Stimulated activated CD4-positive, alpha-beta T cell treated with anti-CD3 and anti-CD28 coated beads, Interleukin-4, amount 100 ng/mL, for 1 hour (primary cell): ENCODE measurements at places on chromosomes 12 and 14.

- no peak for DNase-seq
Observed at GRCh38 chr12:41905073-41905758, 239.5 kb downstream of the GXYLT1 start.

- no peak for DNase-seq
Observed at GRCh38 chr12:113246478-113247122, 25.3 kb downstream of the TPCN1 start.

- DNase-seq: peak; percentile 3
Observed at GRCh38 chr14:60092526-60092920, 800 bp downstream of the PCNX4 start.

- no peak for DNase-seq
Observed at GRCh38 chr12:70925539-70925938, 5.0 kb upstream of the PTPRR start.

DNA sequence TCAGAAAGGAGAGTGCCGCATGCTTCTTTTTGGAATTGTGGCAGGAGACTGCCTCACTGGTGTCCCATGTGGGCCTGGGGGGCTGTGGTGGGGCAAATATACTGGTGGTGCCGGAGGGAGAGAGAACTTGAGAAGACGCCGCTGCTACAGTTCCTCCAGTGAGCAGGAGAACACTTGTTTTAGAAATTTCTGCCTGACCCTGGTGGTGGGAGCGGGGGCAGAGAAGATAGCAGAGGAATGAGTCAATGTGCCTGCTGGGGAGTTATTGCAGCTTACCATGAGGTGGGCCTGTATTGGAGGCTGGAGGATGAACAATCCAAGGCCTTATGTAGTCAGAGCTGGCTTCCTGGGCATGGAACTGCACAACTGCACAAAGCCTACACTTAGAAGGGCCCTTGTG, 211.8 kb downstream of the SNAPC1 start:
- DNase-seq: no peak

- DNase-seq: peak; percentile 59
Observed at GRCh38 chr14:95519699-95520098, 3.2 kb upstream of the SYNE3 start.

GRCh38 chr12:1531654-1532374, 62.6 kb downstream of the FBXL14 start:
- DNase-seq: no peak

DNA sequence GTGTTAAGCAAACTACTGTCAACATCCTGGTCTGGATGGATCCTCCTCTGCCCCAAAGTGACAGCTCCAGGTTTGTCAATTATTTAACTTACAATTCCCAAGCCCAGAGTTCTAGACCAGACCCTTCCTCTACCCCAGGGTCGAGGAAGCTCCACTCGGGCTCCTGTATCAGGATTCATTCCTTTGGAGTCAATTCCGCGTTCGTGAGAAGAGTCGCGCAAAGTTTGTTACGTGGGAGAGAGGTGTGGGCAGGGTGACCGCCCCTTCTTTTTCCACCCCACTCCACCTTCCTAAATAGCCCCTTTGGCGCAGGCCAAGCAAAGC, 479 bp downstream of the SEL1L start:
- no peak for DNase-seq

DNA sequence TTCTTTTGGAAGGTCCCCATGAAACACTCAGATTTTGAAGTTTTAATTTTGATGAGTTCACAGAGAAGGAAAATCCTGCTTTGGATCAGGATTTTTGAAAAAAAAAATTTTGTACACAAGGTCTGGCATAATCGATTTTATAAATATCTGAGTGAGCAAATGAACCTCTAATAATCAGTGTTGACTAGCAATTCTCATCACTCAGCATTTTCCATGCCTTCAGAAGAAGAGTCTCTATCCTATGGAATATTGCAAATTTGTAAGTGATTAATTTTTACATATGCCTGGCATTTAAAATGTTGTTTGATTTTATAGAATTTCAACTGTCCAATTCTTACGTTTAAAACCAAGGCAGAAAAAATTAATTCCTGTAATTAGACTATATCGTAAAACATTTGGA, 30.5 kb upstream of the REP15 start:
- no peak for DNase-seq

- no peak for DNase-seq
Observed at GRCh38 chr12:53485955-53486735, 13.1 kb downstream of the MAP3K12 start.

GRCh38 chr12:14614704-14615121, 47.0 kb upstream of the PLBD1 start:
- DNase-seq: no peak

DNA sequence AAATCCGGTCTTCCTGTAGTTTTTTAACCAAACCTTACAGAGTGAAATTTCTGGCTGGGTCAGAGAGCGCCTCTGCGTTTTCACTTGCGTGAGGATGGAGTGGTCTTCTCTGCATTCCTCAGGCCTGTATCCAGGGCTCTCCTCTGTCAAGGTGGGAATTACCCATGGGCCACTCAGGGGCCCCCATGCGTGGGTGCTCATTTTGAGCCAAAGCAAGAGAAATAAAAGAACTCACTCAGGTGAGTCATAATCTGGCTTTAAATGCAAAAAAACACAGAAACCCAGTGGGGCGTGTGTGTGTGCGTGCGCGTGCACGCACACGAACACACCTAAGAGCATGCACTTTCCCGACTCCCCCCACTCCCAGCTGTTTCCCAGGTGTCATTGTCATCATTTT, 104.0 kb upstream of the PWP1 start:
- no peak for DNase-seq

DNA sequence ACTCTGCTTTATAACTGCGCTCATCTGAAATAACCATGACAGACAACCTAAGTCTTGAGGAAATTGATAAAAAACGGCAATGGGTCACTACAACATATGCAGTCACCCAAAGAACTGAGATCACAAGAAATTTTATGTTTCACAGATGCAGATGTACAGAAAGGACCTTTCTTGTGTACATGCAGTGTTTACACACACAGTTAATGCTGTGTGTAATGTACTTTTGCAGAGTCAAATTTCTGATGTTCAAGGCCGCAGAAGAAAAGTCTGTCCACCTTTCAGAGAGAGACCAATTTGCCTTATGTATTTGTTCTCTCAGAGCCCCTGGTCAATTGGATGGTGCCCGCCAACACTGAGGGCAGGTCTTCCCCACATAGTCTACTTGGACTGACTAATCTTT, 23.0 kb upstream of the TBK1 start:
- no peak for DNase-seq
